Activated naive CD4-positive, alpha-beta T cell treated with anti-CD3 and anti-CD28 coated beads, Interleukin-2, amount 10 ng/mL, durations not matched to agents 7 days and 5 days (primary cell): ENCODE measurements at places on chromosomes 7 and 10.

GRCh38 chr7:47979145-47979831 is at the start of gene HUS1:
Gene HUS1 (minus strand): TSS chr7:47979615. CDS start chr7:47979519, 96 bp downstream.
- DNase-seq, result peak; percentile 97

DNA sequence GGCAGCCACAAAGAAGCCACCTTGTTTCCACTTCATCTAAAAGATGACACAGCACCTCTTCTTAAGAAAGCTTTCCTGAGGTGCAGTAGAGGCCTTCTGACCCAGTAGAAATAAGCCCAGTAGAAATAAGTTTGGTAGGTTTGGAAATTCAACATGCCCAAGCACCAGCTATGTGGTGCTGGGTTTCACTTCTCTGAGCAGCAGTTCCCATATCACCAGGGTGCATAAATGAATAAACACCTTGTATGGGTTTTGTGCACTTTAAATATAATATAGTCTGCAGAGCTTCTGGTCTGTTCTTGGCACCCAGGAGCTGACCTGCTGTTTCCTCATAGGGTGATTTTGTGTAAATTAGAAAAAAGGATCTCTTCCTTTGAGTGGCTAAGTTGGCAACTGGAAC is 492.4 kb upstream of the SORCS1 start:
- no peak for DNase-seq

DNA sequence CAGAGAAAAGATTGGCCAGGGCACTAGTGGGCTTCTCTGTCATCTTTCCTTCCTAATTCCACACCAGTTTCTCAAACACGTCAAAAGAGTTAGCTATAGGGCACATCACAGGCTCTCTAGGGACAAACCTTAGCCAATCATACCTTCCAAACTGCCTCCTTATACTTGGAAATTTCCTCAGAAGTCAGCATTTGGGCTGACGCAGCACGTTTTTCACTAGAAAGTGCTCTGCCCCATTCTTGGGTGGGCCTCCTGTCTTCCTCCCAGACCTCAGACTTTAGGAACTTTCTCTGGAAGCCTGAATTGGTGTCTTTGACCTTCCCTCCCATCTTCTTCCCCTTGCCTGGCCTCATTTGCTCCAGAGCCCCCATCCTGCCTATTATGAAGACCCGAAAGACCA is 11.1 kb downstream of the SFXN3 start:
- DNase-seq, result no peak

GRCh38 chr10:100186253-100187212 is 704 bp upstream of the ERLIN1 start:
- DNase-seq, result peak; percentile 19

DNA sequence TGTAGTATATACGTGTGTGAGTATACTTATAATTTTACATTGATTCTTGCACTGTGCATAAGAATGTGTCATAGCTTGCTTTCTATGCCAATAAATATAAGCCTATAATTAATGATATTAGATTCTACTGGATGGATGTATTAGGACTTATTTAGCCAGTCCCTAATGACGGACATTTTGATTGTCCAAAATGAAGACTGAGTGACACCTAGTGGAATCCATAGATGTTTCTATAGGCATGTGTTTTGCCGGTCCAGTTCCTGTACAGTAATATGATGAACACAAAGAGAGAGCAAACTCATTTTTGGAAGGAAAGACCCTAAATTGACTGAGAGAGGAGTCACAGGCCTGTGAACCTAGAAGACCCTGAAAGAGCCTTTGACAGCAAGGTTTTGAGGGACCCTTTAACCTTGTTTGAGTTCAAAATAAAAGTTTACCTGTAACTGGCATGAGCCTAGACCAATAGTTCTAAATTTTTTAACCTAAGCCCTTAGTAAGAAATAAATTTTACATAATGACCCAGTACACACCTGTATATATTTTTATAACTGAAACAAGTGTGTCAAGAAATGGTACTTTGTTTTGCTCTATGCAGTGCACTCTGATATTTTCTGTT is 42.4 kb upstream of the AGBL3 start:
- DNase-seq, result no peak
